NCI-H1105 treated with DMSO at 0.1 percent for 48 hours (cell line): ENCODE measurements at places on chromosomes 1 and 21.

DNA sequence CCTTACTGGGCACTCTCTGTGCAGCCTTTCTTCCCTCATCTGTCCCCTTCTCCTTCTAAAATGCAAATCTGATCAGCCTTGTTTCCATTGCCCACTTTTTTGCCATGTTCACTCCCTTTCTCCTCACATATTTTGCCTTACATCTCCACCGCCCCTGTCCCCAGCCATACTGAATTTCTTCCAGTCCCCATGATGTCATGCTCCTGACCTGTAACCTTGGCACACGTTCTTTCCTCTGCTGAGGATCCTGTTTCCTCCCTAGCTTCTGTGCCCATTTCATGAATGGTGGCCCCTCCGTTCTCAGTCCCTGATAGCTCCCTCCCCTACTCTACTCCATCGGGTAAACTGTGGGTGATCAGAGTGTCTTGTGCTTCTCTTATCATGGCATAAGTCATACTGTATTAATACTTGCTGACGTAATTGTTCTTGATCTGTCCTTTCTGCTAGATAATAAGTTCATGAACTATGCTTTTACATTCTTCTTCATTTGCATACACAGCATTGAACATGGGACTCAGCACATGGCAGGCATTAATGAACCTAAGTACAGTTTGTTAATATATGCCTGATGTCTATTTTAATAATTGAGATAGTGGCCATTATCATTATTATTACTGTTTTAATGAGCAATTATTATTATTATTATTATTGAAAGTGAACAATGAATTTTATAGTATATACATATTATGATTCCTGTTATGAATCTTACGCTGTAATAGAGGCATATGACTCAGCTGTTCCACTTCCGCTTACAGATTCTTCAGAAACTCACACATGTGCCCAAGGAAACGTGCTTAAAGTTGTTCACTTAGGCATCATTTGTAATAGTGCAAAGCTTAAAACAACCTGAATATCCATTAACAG is 28.5 kb downstream of the MAP3K21 start:
- no peak for DNase-seq

- DNase-seq = no peak
These were observed 92.4 kb upstream of the AKT3 start for GRCh38 chr1:243942196-243943150.

GRCh38 chr1:90201467-90202358 is 206.8 kb downstream of the ZNF326 start:
- no peak for DNase-seq

DNA sequence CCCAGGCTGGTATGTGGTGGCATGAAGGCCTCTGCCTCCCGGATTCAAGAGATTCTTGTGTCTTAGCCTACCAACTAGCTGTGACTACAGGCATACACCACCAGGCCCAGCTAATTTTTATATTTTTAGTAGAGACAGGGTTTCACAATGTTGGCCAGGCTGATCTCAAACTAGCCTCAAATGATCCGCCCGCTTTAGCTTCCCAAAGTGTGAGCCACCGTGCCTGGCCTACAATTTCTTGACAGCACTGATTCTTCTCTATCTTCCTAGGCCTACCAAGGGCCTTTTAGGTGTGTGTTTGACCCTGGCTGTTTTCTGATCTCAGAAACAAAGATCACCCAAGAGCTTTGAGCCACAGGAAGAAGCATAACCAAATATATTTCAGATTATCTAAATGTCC is 540.8 kb upstream of the ADAMTS5 start:
- DNase-seq = no peak

DNA sequence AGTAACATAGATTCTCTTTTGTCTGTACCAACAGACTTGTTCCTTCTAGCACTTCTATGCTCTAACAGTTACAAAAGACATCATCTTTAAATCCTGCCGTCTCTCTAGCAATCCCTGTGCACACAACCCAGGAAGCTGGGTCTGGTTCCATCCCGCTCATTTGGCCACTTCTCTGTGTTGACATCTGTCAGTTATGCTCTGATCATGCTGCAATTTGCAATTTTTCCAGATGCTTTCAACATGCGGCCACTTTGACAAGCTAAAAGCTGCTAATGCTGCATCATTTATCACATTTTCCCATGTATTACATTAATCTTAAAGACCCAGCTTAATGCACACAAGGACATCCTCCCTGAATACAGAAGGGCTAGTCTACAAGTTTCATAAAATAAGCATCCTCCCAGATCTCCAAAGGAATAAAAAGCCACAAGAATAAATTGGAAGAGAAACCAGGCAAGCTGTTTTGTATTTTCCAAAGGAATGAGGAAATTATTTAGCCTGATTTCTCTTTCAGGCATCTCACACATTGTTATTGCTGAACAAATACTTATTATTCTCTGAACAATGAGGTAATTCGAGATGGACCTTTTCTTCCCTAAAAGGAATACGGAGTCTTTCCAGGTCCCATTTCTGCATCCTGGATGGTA is 19.0 kb upstream of the LRRC52 start:
- DNase-seq = no peak

- no peak for DNase-seq
These were observed 21.4 kb downstream of the LIN9 start for GRCh38 chr1:226287587-226287986.

DNA sequence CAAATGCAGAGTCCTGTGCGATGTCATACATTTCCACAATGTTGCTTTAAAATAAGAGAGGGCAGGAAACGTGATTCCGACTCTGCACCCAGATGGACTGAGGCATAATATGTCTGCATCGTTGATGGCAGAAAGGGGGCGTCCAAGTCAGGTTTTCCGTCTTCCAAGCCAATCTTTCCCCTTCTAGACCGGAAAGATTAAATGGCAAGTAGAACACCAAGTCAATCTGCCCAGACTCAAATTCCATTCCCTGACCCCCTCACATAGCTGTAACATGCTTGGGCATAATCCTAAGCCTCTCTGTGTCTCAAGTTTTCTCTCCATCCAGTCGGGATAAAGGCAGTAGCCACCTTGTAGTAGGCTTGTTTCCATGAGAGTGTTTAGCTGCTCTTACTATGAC is 14.4 kb downstream of the PCP4 start:
- DNase-seq = no peak

DNA sequence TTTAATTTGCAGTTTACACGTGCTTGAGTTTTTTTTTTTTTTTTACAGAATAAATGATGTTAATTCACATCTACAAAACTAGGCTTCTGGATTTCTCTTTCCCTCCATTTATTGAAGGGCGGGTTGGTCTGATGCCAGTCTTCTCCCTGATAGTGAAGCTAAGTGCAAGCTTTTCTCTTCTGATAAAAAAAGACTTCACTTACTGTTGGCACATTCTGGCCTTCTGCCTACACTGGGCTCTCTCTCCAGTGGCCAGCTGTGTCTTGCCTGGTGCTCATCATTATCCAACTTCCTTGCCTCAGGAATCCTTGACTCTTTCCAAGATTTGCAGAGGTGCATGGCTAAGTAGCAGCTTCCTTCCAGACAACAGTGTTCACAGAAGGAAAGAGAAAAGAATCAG is 7.6 kb upstream of the RAP1A start:
- no peak for DNase-seq
